NCI-H1930 (cell line): ENCODE measurements at places on chromosomes 5 and 9.

GRCh38 chr9:124212381-124213050, 45.2 kb upstream of the NEK6 start:
- DNase-seq: no peak

DNA sequence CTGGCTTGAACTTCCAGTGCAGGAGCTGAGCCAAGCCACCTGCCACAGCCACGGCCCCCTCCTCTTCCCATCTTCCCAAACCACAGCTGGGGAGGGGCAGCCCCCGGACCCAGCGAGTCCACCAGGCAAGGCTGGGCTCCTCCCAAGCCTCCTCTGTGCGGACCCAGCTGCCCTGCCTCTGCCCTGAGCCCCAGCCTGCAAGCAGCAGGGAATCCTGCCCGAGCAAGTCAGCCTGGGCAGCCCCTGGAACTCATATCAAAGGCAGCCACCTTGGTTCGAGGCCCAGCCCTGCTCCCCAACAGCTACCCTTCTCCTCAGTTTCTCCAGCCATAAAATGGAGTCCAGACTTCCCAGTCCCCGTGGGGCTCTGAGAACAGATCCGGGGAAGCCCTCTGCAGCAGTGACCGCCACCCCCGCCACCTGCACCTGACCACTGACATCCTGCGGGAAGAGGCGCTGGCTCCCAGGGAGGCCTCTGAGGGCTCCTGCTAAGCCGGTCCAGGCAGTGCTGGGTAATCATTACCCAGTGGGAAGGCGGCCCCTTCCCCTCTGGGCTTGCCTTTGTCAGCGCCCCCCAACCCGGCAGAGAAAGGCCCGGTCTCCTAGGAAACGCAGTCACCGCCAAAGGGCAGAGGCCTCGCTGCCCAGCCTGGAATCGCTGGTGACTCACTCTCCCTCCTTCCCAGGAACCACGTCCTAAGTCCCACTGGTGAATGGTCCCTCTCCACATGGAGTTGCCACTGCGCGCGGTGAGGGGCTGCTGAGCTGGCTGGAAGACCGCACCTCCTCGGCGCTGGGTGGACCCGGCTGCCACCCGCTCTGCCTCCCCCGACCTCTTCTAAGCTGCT, 1.5 kb downstream of the VAV2 start:
- no peak for DNase-seq

GRCh38 chr5:124236361-124237205, 509.9 kb downstream of the ZNF608 start:
- no peak for DNase-seq

DNA sequence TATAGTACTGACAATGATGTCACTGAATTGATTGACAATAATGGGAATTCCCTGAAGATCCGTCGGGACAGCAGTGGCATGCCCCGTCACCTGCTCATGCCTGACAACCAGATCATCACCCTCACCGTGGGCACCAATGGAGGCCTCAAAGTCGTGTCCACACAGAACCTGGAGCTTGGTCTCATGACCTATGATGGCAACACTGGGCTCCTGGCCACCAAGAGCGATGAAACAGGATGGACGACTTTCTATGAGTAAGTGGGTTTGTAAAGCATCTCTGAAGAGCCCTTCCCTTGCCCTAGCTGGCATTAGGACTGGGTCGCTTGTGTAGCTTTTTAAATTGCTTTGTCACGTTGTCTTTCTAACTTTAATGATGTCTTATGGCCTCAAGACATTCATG, 72.7 kb upstream of the WWC1 start:
- no peak for DNase-seq

GRCh38 chr9:31733166-31733565, 651.3 kb upstream of the ACO1 start:
- DNase-seq: no peak

GRCh38 chr9:133822430-133823065, 84.4 kb upstream of the SARDH start:
- no peak for DNase-seq

DNA sequence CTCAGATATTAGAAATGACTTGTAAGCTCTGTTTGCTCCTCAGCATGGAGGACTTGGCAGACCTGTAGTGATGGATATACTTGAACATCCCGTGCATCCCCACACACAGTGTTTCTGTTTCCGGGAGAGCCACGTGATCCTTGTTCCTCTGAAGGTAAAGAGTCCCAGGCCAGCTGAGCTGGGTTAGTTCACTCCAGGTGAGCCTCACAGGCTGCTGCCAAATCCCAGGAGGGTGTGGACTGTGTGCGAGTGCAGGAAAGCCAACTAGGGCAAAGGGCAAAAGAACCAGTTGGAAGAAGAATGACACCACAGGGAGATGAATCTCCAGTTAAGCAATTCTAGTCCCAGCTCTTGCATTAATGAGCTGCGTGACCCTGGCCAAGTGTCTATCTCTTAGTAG, 10.4 kb upstream of the TOMM5 start:
- no peak for DNase-seq

- no peak for DNase-seq
Measured at GRCh38 chr9:1207686-1208085, 157.5 kb downstream of the DMRT2 start.

GRCh38 chr5:132419502-132420468, 50.3 kb downstream of the SLC22A5 start:
- no peak for DNase-seq

GRCh38 chr5:78001197-78001596, 225.1 kb upstream of the TBCA start:
- DNase-seq: no peak

- DNase-seq: no peak
Measured at GRCh38 chr5:169801324-169801777, 164.3 kb downstream of the DOCK2 start.

- DNase-seq: no peak
Measured at GRCh38 chr5:113552137-113552536, 38.6 kb downstream of the YTHDC2 start.

GRCh38 chr9:129617167-129617566, 3.7 kb downstream of the C9orf50 start:
- no peak for DNase-seq

DNA sequence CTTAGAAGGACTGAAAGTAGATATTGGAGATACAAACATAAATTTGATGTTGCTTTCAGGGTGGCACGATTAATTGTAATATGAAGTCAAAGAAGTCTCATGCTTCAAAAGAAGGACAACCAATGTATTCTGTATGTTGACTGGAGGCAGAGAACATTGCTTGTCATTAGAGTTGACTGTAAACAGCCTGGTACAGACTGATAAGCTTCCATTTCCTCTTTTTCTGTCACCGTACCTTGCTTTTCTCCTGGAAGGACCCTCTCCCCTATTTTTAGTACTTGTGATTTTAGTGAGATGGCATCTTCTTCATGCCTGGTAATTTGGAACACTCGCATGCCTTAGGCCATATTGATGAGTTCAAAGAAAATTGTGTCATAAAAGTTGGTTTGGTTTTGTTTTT, 809.4 kb downstream of the PRELID2 start:
- no peak for DNase-seq

DNA sequence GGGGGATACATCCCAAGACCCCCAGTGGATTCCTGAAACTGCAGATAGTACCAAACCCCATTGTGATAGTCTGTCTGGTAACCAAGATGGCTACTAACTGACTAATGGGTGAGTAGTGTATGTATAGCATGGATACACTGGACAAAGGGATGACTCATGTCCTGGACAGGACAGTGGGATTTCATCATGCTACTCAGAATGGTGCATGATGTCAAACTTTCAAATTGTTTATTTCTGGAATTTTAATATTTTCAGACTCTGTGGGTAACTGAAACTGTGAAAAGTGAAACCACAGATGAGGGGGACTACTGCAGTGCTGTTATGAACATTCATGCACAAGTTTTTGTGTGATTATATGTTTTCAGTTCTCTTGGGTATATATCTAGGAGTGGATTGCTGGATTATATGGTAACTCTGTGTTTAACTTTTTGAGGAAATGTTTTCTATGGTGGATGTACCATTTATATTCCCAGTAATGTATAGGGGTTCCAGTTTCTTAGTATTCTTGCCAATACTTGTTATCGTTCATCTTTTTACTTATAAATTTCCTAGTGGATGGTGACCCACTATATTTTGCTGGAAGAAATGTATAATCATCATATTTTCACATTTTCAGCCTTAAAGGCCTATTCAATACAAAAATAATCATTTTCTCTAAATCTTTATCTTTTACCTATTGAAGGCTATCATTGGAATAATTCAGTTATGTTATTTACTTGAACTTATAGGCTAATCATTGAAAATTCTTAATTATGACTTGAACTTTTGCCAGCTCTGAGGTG, 140.9 kb downstream of the NR3C1 start:
- no peak for DNase-seq

DNA sequence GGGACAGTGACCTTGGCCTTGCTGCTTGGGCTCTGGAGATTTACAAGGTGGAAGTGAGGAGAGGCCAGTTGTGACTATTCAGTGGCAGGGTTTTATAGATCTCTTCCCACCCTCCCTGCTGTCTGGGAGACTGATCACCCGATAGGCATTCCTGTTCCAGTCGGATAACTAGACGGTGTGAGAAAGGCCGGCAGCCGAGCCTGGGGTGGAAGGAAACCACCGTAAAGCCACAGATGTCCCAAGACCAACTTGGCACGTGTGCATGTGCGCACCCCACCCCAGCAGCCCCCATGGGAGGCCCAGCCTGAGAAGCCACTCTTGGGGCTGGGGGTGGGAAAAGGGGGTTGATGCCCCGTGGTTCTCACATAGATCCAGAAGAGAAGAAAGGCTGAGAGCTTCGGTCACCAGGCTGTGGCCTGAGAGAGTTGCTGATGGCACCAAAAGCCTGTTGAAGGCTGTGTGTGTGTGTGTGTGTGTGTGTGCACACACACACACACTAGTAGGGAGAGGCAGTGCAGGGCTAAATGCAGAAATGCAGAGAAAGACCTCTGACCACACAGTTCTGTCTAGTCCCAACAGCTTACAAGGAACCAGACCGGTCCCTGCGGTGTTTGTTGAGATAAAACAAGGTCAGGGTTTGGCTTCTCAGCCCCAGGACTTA, 225.8 kb downstream of the FANCC start:
- DNase-seq: no peak

- DNase-seq: no peak
Measured at GRCh38 chr5:128534726-128535125, 3.3 kb downstream of the FBN2 start.

DNA sequence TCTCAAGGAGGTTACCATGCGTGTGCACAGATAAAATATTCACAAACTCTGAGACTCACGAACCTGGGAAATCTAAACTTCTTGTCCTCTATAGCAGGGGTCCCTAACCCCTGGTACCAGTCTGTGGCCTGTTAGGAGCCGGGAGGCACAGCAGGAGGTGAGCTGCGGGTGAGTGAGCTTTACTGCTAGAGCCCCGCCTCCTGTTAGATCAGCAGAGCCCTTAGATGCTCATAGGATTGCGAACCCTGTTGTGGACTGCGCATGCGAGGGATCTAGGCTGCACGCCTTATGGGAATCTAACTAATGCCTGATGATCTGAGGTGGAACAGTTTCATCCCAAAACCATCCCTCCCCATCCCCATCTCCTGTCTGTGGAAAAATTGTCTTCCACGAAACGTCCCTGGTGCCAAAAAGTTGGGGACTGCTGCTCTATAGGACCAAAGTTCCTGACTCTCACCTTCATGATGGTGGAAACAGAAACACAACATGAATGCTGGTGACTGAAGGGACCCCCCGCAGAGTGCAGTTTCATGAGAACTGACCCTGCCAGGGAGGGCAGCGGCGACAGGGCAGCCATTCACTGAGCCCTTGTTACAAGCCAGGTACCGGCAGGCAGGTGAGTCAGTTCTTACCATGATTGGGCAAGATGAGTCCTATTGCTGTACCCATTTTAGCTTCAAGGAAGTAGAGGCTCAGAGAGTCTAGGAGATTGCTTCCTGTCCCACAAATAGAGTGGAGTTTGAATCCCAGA, 181.9 kb downstream of the RGS3 start:
- no peak for DNase-seq

DNA sequence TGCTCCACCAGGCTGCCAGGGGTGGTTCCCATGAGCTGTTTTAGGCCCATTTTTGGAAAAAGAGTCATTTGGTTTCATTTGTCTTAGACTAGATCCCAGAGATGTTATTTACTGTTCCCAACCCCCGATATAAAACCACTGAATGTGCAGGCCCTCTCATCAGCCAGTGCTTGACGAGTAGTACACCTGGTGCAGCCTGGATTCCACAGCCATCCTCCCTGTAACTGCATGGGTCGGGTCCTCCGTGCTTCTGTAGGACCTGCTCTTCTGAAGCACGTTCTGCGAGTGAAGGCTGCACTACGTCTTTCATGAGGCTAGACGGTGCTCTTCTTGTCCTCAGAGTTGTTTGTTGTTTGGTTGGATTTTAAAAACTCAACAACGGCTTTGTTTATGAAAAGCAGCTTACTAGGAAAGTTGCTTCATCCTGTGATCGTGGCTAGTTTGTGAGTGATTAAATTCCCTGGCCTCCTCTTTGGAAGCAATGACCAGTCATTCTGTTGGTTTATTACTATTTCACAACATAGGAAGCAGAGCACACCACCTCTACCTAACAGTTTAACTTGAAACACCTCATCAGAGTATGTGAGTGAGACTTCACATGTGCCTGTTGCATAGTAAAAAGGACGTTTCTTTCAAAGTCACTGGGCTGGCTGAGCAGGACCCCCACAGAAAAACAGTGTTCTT, 135.2 kb downstream of the AOPEP start:
- DNase-seq: no peak

DNA sequence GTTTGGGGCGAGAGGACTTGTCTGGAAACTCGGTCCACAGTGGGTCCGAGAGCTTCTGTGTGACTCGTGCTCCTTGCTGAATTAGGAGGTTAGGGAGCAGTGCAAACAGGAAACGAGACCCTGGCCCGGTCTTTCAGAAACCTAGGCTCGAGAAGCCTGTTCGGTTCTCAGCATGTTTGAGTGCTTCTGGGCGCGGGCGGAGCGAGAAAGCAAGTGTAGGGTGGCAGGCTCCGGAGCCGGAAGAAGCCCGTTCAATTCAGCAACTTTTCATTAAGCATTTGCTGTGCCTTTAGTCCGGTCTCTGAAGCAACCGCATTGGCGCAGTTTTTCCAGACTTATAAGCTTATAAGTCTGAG, 547 bp downstream of the CLTA start:
- no peak for DNase-seq

GRCh38 chr5:57842364-57843058, 359.9 kb upstream of the ACTBL2 start:
- DNase-seq: no peak

GRCh38 chr9:104971511-104971910, 43.6 kb upstream of the ABCA1 start:
- no peak for DNase-seq

DNA sequence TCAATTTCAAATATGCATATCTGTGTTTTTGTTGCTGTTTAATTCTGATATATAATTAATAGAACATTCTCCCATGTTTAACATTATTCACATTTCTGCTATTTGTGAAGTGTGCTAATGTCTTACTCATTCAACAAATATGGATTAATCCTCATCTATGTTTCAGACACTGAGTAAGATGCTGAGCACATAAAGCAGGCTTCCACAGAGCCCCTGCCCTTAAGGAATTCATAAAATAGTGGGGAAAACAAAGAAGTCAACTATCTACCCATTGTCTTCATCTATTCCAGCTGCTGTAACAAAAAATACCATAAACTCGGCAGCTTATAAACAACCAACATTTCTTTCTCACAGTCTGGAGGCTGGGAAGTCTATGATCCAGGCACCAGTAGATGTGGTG, 333.3 kb downstream of the SEMA5A start:
- no peak for DNase-seq
